ENCODE measurements at places on chromosomes 11 and 22.

GRCh38 chr11:34266090-34266912, 91.5 kb downstream of the ABTB2 start:
- peak; percentile 98 for DNase-seq

- DNase-seq = no peak
These were observed 92.5 kb upstream of the LMO1 start for GRCh38 chr11:8356216-8356615.

- peak; percentile 64 for DNase-seq
These were observed 20.9 kb downstream of the SERGEF start for GRCh38 chr11:17991783-17992433.

- DNase-seq = no peak
These were observed 9.1 kb upstream of the CKAP5 start for GRCh38 chr11:46855167-46855566.

DNA sequence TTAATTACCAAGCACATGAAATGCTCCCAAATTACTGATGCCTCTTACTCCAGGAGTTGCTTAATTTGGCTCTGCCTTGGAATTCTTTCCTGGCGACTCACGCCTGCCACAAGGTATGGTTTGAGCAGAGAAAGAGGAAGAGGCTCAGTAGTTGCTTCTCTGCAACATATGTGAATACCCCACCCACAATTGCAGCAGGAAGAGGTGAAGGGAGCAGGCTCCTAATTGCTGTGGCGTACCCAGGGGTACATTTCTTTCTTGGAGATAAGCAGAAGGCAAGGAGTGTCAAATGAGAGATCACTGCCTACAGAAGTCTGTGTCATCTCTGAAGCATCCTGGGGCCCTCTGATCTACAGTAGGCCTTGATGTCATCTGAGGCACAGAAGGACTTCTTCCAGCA, 10.6 kb upstream of the NNMT start:
- peak; percentile 61 for DNase-seq

DNA sequence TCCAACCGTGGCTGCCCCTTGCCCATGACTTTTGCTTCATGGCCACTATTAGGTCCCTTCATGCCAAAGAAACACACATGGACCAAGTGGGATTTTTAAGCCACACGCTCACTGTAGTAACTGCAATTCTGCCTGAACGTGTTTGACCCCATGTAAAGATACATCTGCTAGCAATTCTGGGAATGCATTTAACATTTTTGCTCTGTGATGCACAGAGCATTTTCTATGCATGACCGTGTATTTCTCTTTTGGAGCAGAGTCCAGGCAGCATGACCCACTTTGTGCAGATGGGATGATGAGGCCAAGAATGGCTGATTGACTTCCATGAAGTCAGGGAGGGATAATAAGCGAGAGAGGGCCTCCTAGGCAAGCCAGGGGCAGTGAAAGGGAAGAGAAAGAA, 108.5 kb downstream of the TP53I11 start:
- DNase-seq = peak; percentile 85

DNA sequence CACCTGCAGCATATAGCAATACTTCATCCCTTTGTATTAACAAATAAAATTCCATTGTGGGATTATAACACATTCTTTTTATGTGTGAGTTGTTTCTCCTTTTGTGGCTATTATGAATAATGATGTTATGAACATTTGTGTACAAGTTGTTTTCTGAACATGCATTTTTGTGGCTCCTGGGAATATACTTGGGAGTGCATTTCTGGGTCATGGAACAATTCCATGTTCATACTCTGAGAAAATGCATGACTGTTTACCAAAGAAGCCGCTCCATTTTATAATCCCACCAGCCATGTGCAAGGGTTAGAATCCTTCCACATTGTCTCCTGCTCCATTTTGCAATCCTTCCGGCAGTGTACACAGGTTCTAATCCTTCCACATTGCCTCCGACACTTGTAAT, 713.8 kb downstream of the TBC1D22A start:
- DNase-seq = no peak

GRCh38 chr11:66044757-66045156, 4.2 kb downstream of the GAL3ST3 start:
- no peak for DNase-seq

DNA sequence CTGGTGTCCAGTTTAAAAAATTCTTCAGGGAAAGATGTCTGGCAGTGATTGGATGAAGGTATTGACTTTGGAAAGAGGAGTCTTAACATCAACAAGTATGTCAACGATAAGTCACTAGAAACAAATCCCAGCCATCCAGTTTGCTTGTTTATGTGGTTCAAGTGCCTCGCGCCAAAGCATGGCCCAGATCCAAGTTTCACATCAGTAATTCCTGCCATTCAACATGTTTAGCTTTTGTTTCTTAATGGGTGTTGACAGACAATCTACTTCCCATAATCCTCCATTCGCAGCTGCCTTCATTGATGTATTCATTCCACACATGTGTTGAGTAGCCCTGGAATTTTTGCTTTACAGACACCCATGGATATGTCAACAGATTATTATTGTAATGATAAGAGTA, 77.8 kb downstream of the UBASH3B start:
- peak; percentile 83 for DNase-seq

GRCh38 chr22:20571531-20572007, 64.2 kb downstream of the MED15 start:
- no peak for DNase-seq

DNA sequence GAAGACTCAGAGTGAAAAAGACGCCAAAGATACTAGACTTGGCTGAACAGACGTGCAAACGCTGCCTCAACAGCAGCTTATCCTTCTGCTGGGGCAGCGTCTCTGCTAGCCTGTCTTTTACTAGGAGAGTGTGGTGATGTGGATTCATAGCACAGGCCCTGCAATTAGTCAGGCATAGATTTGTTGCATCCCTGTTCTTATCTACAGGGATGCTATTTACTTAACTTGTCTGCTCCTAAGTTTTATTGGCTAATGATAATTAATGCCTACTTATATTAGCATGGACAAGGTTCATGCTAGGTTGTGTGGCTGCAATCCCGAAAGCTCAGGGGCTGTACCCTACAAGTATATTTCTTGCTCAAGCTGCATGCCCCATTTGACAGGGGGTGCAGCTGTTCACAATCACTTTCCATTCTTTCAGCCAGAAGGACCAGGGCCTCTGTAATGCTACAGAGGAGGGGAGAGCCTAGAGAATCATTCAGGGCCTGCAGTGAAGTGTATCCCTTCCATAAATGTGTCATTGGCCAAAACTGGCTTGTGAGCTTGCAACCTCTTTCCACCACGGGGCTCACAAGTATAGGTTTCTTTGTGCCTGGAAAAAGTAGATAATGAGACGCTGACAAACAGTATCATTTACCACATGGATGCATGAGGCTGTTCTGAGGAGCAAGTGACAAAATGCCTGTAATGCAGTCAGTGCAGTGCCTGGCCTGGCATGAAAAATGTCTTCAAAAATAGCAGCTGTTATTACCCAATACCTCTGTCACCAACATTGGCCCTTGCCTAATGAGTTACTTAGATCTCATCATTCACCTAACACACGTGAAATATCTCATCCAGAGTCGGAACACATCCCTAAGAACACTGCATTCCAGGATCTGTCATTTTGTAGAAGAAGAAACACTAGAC, 685.8 kb upstream of the API5 start:
- no peak for DNase-seq

GRCh38 chr11:123247496-123247799, 52.4 kb upstream of the CLMP start:
- DNase-seq = no peak

DNA sequence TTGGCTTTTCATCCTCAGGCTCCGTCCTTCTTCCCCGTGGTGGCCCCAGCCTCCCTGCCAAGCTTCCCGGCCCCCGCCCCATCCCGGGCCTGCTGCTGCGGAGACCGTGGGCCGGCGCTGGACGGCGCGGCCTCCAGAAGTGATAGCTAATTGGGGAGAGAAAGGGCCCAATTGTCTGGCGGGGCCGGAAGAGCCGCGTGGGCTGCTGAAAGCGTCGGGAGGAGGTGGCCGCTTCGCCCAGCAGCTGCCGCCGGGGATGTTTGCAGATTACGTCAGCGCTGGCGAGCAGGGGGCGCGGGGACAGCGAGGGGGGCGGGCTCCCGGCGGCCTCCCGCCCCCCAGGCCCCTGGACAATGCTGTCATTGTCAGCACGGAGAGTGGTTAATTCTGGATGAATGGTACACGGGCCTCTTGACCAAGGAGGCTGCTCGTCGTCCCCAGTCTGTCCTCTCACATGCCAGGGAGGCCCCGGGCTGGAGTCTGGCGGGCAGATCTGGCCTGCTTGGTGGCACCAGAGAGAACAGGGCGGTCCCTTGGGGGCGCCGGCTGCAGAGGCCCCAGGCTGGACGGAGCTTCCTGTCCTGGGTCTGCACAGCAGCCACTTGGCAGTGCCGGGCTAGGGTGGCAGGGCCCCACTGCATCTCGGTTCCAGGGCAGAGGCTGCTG, 1.6 kb downstream of the SMIM38 start:
- peak; percentile 46 for DNase-seq

DNA sequence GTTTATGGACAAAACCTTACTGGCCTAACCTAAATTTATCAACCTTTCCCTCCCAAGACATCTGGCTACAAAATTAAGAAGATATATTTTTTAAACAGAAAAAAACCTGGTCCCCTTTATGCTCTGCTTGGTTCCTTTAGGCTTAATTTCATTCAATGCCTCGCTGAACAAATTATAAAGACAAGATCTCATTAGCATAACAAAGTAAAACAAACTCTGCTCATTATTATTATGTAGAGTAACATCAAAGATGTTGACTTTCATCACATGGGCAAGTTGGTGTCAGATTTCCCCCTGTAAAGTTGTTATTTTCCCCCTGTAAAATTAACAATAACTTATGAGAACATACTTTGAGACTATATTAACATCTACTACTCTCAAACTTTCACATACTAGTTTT, 11.0 kb downstream of the RRAS2 start:
- no peak for DNase-seq

GRCh38 chr11:115378557-115378956, 125.7 kb downstream of the CADM1 start:
- DNase-seq = no peak

GRCh38 chr11:45056529-45056928, 89.9 kb upstream of the PRDM11 start:
- DNase-seq = no peak

DNA sequence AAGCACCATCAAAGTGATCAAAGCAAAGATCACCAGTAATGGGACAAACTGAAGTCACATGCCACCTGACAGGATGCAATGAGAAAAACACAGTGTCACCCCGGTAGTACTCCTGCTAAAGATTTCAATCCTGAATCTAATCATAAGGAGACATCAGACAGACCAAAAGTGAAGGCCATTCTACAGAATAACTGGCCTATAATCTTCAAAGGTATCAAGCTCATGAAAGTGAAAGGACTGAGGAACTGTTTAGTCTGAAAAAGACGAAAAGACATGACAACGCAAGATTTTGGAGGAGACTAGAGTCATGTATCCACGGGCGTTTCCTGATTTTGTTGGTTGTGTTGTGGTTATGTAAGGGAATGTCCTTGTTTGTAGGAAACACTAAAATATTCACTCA, 42.4 kb upstream of the TSKU start:
- no peak for DNase-seq

- DNase-seq = no peak
These were observed 4.9 kb downstream of the NOL12 start for GRCh38 chr22:37690901-37691504.

GRCh38 chr22:41498303-41498835, 29.5 kb downstream of the ACO2 start:
- DNase-seq = no peak

- no peak for DNase-seq
These were observed 522.3 kb upstream of the LUZP2 start for GRCh38 chr11:23974601-23975000.

GRCh38 chr11:47161890-47162289, 14.8 kb downstream of the ARFGAP2 start:
- DNase-seq = no peak

DNA sequence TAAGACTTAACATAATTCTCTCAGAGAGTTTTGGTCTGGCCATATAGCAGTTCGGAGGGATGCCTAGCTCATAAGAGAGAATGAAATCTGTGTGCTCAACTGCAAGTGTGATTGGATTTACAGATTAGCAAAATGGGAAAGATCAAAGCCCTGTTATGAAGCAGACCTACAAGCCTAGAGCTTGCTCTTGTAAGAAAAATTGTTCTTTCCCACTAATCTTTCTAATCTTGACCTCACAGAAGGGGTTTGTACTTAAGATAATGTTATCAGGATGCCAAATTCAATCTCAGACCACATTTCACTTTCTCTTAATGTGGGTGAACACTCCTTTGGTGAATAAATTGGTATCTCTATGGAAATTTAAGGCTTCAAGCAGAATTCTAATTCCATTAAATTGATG, 267.2 kb downstream of the RAB38 start:
- no peak for DNase-seq

GRCh38 chr11:86314636-86315035, 12.6 kb downstream of the HIKESHI start:
- DNase-seq = no peak

DNA sequence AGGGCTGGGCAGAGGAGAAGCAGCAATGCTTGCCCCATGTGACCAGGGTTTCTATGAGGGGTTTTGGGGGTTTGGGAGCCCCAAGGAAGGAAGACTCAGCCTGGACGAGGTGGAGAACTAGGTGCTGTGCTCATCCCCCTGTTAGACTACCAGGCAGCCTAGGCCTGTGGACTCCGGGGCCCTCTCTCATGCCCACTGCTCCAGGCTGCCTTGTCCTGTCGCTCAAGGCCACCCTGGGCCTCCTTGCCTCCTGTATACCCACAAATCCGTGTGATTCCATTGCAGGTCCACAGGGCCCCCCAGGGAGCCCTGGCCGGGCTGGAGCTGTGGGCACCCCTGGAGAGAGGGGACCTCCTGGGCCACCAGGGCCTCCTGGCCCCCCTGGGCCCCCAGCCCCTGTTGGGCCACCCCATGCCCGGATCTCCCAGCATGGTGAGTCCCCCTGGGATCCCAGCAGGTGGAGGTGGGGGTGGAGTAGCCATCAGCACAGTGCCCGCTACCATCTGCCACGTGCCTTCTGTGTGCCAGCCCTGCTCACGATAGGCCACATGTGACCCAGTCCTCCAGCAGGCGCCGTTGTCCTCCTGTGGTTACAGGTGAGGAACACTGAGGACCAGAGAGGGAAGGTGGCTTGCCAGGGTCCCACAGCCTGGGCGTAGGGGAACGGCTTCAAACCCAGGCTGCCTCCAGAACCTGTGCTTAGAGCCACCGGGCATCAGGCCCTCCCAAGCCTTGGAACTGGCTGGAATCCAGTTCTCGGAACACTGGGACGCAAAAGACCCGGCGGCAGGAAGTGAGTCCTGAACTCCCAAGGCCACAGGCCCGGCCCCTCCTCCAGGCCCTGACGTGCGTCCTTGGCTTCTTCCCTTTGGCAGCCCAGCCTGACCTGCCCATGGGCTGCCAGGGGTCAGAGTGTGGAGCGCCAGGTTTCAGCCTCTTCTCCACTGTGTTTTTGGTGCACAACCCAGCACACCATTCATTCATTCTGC, 26.6 kb downstream of the EMID1 start:
- no peak for DNase-seq
